GM23338 (cell line): ENCODE measurements at places on chromosomes 5 and 9. TPM values are rescaled to one million over a fixed set of nuclear protein-coding genes. Genes with fewer than 3 reads are reported as not detected.

PAPPA gene
- total RNA-seq: 0.31 and 0.38 TPM in 2 replicates

PDCD1LG2 gene
- not detected in 2 replicates for total RNA-seq

PCDHB4 gene
- total RNA-seq: 1.7 and 2.7 TPM in 2 replicates

SLIT3 gene
- total RNA-seq: 0.59 and 4.3 TPM in 2 replicates

PLPPR1 gene
- total RNA-seq: 2.0 and 3.7 TPM in 2 replicates

FRRS1L gene
- 0.78 and 1.1 TPM in 2 replicates for total RNA-seq

IFNA21 gene
- total RNA-seq: not detected in 2 replicates

KCNIP1 gene
- total RNA-seq: 0.31 and 3.0 TPM in 2 replicates

SPINK1 gene
- total RNA-seq: not detected in 2 replicates

IL13 gene
- not detected in 2 replicates for total RNA-seq

ARL15 gene
- 34.5 and 54.0 TPM in 2 replicates for total RNA-seq

SGCD gene
- total RNA-seq: 0.03 TPM in 1 of 2 replicates, not detected in the other

OR13J1 gene
- total RNA-seq: not detected in 2 replicates

SLC36A2 gene
- not detected in 2 replicates for total RNA-seq

MLANA gene
- not detected in 2 replicates for total RNA-seq

TRIM7 gene
- 0.56 and 0.66 TPM in 2 replicates for total RNA-seq

AGXT2 gene
- total RNA-seq: not detected in 2 replicates

MCC gene
- total RNA-seq: 10.1 and 10.3 TPM in 2 replicates

COL15A1 gene
- 0.17 and 0.50 TPM in 2 replicates for total RNA-seq

STPG3 gene
- total RNA-seq: not detected in 2 replicates

CDKN2A gene
- total RNA-seq: 0.87 and 4.0 TPM in 2 replicates

ACTL7B gene
- 0.08 TPM in 1 of 2 replicates, not detected in the other for total RNA-seq

PDE6A gene
- not detected in 2 replicates for total RNA-seq

SETD9 gene
- total RNA-seq: 13.1 and 19.3 TPM in 2 replicates
